Activated CD4-positive, alpha-beta memory T cell treated with anti-CD3 and anti-CD28 coated beads, Interleukin-2, amount 10 ng/mL, durations not matched to agents 7 days and 5 days (primary cell): ENCODE measurements at places on chromosomes 5 and 9. TPM values are rescaled to one million over a fixed set of nuclear protein-coding genes. Genes with fewer than 3 reads are reported as not detected.
A peak's percentile ranks its signal among the peaks of the same experiment; 100 is the strongest.

The INSYN2B gene
- not detected for total RNA-seq

- no peaks in the 10 kb centered on the region for H3K4me1 ChIP-seq
- H3K27ac ChIP-seq: no peak overlapping the region
- no peaks in the 10 kb centered on the region for H3K27me3 ChIP-seq
- no peaks in the 10 kb centered on the region for H3K36me3 ChIP-seq
These were observed 327.8 kb upstream of the PIK3R1 start for GRCh38 chr5:67887748-67888161.

The CEL gene
- 1.4 TPM for total RNA-seq

The CSF1R gene
- total RNA-seq: not detected

The MSANTD3 gene
- 17.1 TPM for total RNA-seq

GRCh38 chr9:95629585-95629984 is 112.8 kb upstream of the PTCH1 start:
- peaks cover 19% of the 10 kb centered on the region for H3K4me1 ChIP-seq
- peaks cover 6% of the 10 kb centered on the region for H3K27me3 ChIP-seq
- DNase-seq: no peak
- H3K27ac ChIP-seq: no peak overlapping the region
- H3K36me3 ChIP-seq: no peaks in the 10 kb centered on the region

DNA sequence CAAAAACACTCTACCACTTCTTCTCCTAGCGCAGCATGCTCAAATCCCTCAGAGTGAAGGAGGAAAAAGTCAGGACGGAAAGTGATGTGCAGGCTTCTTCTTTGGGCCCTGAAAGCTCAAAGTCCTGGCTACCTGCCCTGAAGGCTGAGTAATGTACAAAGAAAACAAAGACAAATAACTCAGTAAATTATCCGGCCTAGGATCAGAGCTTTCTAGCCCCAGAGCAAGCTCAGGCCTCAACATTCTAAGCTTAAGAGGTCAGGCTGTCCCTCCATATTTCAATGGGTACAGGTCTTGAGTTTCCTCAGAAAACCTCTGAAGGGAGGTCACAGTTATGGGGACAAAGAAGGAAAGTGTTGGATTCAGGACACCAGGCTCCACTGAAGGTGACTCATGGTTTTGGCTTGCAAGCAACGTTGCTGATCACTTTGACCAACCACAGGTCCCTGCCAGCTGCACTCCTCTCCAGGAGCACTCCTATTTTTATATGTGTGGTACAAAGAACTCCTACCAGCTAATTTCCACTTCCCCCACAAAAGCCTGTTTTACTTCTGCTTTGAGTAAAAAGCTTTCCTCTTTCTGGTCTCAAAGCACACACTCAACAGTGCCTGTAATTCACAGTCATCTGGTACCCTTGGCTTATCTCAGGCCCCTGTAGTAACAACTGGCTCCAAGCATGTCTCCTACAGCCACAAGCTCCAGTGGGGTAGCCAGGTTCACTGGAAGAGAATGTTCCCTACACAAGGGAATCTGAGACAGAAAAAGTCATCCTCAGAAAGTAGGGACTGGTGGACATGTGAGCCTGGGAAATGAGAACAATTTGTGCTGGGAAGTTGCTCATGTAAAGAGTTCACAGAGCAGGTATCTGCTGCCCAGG is 115.7 kb downstream of the UGCG start:
- H3K36me3 ChIP-seq: peaks cover 6% of the 10 kb centered on the region
- no peak overlapping the region for H3K4me3 ChIP-seq
- DNase-seq: no peak
- peaks cover 15% of the 10 kb centered on the region for H3K4me1 ChIP-seq

The PCDHGB4 gene
- not detected for total RNA-seq

- H3K27ac ChIP-seq: no peak overlapping the region
- DNase-seq: peak; percentile 56
- H3K4me3 ChIP-seq: no peak overlapping the region
- H3K4me1 ChIP-seq: no peaks in the 10 kb centered on the region
These were observed 67.8 kb downstream of the FAT2 start for GRCh38 chr5:151523335-151523734.

The WDR31 gene
- total RNA-seq: 1.4 TPM

GRCh38 chr5:156707750-156708149 is 142.3 kb upstream of the PPP1R2B start:
- H3K27me3 ChIP-seq: peaks cover 13% of the 10 kb centered on the region
- DNase-seq: no peak
- no peaks in the 10 kb centered on the region for H3K36me3 ChIP-seq

The FREM1 gene
- not detected for total RNA-seq

The GHR gene
- not detected for total RNA-seq

GRCh38 chr9:84111726-84112125 is 131.1 kb downstream of the RMI1 start:
- DNase-seq: no peak
- peaks cover 5% of the 10 kb centered on the region for H3K36me3 ChIP-seq
- no peak overlapping the region for H3K27ac ChIP-seq
- H3K4me3 ChIP-seq: no peak overlapping the region
- H3K27me3 ChIP-seq: peaks cover 55% of the 10 kb centered on the region
- H3K4me1 ChIP-seq: peaks cover 40% of the 10 kb centered on the region

DNA sequence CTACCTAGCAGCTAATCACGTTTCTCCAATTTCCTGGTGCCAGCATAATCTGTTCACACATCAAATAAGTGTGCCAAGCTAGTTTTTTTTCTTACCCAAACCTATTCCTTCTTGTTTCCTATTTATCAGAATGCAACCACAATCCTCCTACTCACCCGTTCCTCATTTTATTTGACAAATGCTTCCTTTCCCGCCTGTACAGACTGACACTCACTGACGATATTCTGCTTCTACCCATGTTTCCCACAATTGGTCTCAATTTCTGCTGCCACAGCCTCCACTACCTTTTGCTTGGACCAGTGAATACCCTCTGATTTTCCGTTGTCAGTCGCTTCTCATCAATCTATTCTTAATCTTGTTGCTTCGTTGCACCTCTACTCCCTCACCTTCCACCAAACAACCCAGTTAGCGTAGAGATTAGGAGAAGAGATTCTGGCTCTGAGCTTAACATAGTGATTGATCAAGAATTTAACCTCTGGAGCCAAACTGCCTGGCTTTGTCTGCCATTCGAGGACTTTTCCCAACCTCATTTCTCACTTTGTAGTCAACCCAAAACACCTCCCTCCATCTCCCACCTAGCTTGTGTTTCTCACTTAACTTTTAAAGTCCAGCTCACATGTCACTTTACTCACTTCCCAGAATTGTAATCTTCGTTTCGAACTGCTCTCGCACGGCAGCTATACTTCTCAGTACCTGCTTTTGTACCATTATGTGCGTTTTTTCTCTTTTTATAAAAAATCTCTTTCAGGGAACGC is 729 bp upstream of the TMEM38B start:
- no peak overlapping the region for H3K27ac ChIP-seq
- DNase-seq: no peak
- H3K4me1 ChIP-seq: peaks cover 15% of the 10 kb centered on the region
- peak overlapping the region; percentile 81 for H3K4me3 ChIP-seq
- H3K27me3 ChIP-seq: peaks cover 25% of the 10 kb centered on the region
- H3K36me3 ChIP-seq: no peaks in the 10 kb centered on the region

GRCh38 chr5:81755320-81755719 is 4.4 kb upstream of the SSBP2 start:
- no peak for DNase-seq
- H3K36me3 ChIP-seq: peaks cover 5% of the 10 kb centered on the region
- no peak overlapping the region for H3K27ac ChIP-seq
- no peak overlapping the region for H3K4me3 ChIP-seq
- peaks cover 8% of the 10 kb centered on the region for H3K27me3 ChIP-seq

DNA sequence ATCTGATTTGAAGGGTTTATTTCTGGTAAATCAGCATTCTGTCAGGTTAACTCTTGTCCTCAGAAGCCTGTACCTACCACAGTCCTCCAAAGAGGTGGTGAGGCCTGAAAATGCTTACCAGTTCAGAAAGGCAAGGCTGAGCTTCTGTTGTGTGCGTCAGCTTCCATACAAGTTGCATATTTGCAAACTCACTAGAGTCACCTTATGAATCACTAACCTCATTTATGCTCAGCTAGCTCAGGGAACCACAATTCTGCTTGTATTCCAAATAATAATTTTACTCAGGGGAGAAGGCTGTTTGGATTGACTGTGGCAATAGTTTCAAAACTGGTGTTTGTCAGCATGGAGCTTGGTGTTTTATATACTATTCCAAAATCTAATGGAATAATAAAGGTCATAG is 355.1 kb upstream of the RFX3 start:
- peak; percentile 20 for DNase-seq
- H3K4me1 ChIP-seq: peaks cover 10% of the 10 kb centered on the region
- peaks cover 3% of the 10 kb centered on the region for H3K27me3 ChIP-seq
- H3K36me3 ChIP-seq: no peaks in the 10 kb centered on the region
- H3K4me3 ChIP-seq: no peak overlapping the region

The TAF11L12 gene
- total RNA-seq: not detected

GRCh38 chr5:28463728-28464127 is 1425.3 kb upstream of the CDH9 start:
- H3K4me1 ChIP-seq: no peaks in the 10 kb centered on the region
- no peaks in the 10 kb centered on the region for H3K27me3 ChIP-seq
- no peak overlapping the region for H3K4me3 ChIP-seq
- no peak overlapping the region for H3K27ac ChIP-seq
- DNase-seq: no peak

DNA sequence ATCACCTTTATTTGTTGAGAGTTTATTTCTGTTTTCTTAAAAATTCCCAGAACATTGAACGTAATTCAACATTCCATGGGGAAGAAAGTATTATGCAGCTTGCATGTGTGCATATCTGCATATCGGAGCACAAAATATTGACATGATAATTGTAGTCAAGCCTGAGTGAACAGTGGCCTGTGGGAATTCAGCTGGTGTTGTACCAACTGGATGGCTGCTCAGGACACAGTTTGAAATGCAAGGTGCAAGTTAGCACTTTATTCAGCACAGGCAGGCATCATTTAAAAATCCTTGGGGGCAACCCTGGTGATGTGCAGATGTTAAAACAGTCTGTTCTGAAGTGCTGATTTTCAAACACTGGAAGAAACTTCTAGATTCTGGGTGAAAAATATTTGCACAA is 82.4 kb downstream of the CNTLN start:
- H3K27ac ChIP-seq: no peak overlapping the region
- no peak overlapping the region for H3K4me3 ChIP-seq
- no peak for DNase-seq
- H3K27me3 ChIP-seq: no peaks in the 10 kb centered on the region

GRCh38 chr5:151780348-151780747 is 8.6 kb downstream of the G3BP1 start:
- peaks cover 45% of the 10 kb centered on the region for H3K36me3 ChIP-seq
- H3K27me3 ChIP-seq: no peaks in the 10 kb centered on the region
- no peak overlapping the region for H3K27ac ChIP-seq
- H3K4me3 ChIP-seq: no peak overlapping the region

GRCh38 chr9:94931740-94932139 is 205.2 kb downstream of the AOPEP start:
- no peaks in the 10 kb centered on the region for H3K36me3 ChIP-seq
- H3K27ac ChIP-seq: no peak overlapping the region
- DNase-seq: no peak
- H3K27me3 ChIP-seq: no peaks in the 10 kb centered on the region

DNA sequence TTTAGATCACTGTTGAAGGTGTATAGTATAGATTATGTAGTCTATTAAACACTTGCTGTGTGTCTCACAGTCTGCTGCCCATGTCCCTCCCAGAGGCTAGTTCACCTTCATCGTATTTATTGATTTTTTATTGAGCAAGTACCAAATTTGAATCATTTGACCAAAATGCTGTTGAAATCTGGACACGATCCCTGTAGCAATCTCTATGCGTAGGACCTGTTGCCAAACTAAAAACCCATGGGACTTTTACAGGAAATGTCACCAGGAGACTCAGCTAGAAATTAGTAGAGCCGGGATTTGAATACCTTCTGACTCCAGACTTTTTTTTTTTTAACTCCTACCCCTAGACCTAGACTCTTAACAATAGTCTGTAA is 17.5 kb downstream of the SLC31A1 start:
- H3K27me3 ChIP-seq: no peaks in the 10 kb centered on the region
- peaks cover 3% of the 10 kb centered on the region for H3K4me1 ChIP-seq
- DNase-seq: no peak
- no peaks in the 10 kb centered on the region for H3K36me3 ChIP-seq

GRCh38 chr9:24801344-24801743 is 255.6 kb upstream of the IZUMO3 start:
- no peaks in the 10 kb centered on the region for H3K4me1 ChIP-seq
- no peaks in the 10 kb centered on the region for H3K36me3 ChIP-seq
- H3K27ac ChIP-seq: no peak overlapping the region
- no peak overlapping the region for H3K4me3 ChIP-seq
- no peaks in the 10 kb centered on the region for H3K27me3 ChIP-seq

GRCh38 chr9:5665059-5665458 is 36.2 kb downstream of the RIC1 start:
- no peaks in the 10 kb centered on the region for H3K27me3 ChIP-seq
- no peak overlapping the region for H3K27ac ChIP-seq
- H3K36me3 ChIP-seq: peaks cover 82% of the 10 kb centered on the region
- H3K4me3 ChIP-seq: no peak overlapping the region
- DNase-seq: no peak
- peaks cover 18% of the 10 kb centered on the region for H3K4me1 ChIP-seq

DNA sequence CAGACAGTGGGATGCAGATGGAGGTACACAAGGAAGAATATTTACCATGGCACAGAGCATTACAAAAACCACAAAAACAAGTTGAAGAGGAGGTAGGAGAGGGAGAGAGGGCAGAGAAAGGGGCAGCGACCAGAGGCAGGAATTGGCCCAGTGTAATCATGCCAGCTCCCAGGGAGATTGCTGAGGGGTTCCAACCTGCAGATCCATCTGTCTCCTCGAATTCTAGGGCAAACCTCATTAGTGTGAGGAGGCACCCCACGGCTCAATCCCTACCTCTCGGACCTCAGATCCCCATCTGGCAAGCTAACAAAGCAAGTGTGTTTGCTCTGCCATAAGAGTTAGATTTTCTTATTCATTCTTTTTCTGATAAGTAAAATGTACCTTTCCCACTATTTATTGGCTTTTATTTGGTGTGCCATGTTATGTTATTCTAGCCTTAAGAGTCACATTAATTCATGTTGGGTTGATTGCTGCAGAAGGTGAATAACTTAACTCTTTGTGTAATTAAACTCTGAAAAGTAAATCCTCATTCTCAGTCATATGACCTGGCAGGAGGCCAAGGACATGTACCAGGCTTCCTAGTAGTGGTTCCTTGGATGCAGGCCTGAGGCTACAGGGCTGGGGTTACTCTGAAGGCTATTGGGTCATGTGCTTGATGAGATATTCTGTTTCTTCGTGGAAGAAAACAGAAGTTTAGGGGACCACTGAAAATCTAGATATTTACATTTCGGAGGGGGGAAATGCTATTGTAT is 315.2 kb upstream of the ATP10B start:
- H3K4me1 ChIP-seq: no peaks in the 10 kb centered on the region
- H3K27me3 ChIP-seq: no peaks in the 10 kb centered on the region
- no peak overlapping the region for H3K27ac ChIP-seq
- H3K36me3 ChIP-seq: no peaks in the 10 kb centered on the region

The LHX3 gene
- total RNA-seq: not detected

GRCh38 chr5:84885485-84886258 is 501.0 kb upstream of the EDIL3 start:
- H3K27me3 ChIP-seq: no peaks in the 10 kb centered on the region
- H3K4me3 ChIP-seq: no peak overlapping the region
- H3K36me3 ChIP-seq: no peaks in the 10 kb centered on the region
- no peak for DNase-seq

- H3K4me3 ChIP-seq: no peak overlapping the region
- no peak overlapping the region for H3K27ac ChIP-seq
- no peaks in the 10 kb centered on the region for H3K36me3 ChIP-seq
- DNase-seq: no peak
- no peaks in the 10 kb centered on the region for H3K27me3 ChIP-seq
These were observed 501.6 kb downstream of the MAT2B start for GRCh38 chr5:164007064-164007463.

The CCDC152 gene
- total RNA-seq: 2.5 TPM

GRCh38 chr9:72538921-72539702 is 17.7 kb downstream of the TMC1 start:
- no peak for DNase-seq
- H3K4me3 ChIP-seq: no peak overlapping the region
- peaks cover 14% of the 10 kb centered on the region for H3K36me3 ChIP-seq
- H3K27ac ChIP-seq: no peak overlapping the region
